ENCODE measurements at places on chromosomes 7 and 10.

- DNase-seq, result peak; percentile 65
These were observed 25.4 kb upstream of the GATAD1 start for GRCh38 chr7:92421676-92422435.

DNA sequence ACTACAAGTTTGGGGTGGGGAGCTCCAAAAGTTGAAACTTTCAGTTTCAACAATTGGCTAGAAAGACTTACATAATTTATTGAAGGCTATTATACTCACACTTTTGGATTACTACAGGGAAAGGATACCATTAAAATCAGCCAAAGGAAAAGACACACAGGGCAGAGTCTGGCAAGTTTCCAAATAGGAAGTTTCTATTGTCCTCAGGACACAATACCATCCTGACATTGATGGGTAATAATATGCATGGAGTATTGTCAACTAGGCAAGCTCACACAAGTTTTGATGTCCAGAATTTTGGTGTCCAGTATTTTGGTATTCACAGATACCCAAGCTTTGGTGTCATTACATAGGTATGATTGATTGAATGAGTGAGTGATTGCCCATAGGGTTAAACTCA is 872.6 kb upstream of the SORCS1 start:
- DNase-seq, result no peak

DNA sequence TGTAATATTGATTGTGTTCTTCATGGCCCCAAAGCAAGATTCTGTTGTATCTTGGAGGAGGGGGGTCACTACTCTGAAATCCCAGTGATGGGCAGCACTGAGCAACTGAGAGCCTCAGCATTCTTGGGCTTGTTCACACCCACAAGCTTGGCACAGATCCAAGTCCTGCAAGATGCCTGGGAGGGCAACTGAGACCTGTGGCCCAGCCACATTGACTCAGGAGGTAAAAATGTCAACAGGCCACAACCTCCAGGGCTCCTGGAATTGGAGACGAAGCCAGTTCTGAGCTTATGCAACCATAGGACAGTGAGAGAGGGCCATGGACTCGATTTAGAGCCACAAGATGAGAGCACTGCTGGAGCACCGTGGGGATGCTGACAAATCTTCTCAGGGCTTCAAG is 3.1 kb upstream of the DOCK1 start:
- DNase-seq, result no peak

GRCh38 chr7:118754608-118755007 is 530.1 kb downstream of the ANKRD7 start:
- no peak for DNase-seq

DNA sequence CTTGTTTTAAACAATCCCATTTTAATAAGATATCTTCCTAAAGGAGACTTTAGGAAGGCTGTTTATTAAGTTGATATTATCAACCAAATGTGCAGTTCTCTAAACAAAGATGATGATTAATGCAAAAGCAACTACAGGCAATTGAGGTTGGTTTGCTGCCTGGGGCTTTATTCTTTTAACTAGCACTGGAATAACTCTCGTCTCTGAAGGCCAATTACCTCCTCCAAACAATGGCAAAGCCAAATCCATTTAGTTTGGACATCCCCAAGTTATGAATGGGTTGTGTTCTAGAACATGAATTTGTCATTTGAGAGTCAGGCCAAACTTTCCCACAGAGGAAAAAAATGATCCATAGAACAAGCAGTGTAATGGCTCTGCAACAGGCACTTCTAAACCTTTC is 114.1 kb downstream of the SLC16A9 start:
- no peak for DNase-seq

DNA sequence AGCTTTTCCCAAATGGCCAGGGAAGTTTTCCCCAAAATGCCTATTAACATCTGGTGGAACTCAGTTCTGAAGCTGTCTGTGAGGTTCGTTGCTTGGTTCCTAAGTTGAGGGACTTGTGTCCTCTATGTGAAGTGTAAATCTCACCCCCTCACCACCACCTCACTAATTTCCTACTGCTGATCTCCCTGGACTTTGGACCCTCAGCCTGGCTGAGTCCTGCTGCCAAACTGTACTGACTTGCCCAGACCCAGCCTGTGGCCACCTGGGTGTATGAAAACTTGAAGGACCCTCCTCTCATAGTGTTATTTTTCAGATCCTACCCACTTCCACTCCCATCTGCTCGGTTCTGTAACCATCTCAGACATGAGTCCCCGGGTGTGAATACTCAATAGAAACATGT is 94.9 kb downstream of the MET start:
- DNase-seq, result no peak

GRCh38 chr10:50369931-50370330 is 118.6 kb upstream of the ASAH2 start:
- no peak for DNase-seq

DNA sequence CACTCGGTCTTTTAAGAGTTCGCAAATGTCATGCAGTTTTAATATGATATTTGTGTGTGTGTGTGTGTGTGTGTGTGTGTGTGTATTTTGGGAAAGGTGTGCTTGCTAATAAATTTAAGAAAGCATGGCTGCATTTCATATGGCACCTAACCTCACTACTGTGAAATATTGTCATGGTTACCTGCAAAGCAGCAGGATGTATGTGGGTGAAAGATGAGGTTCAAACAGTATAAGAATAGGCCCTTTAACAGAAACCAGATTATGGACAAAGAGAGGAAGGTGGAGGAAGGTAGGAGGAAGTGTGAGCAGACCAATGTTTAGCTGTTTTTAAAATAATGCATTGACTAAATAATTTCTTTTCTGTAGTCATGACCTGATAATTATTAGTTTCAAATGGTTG is 73.5 kb upstream of the CACNA2D1 start:
- DNase-seq, result no peak

DNA sequence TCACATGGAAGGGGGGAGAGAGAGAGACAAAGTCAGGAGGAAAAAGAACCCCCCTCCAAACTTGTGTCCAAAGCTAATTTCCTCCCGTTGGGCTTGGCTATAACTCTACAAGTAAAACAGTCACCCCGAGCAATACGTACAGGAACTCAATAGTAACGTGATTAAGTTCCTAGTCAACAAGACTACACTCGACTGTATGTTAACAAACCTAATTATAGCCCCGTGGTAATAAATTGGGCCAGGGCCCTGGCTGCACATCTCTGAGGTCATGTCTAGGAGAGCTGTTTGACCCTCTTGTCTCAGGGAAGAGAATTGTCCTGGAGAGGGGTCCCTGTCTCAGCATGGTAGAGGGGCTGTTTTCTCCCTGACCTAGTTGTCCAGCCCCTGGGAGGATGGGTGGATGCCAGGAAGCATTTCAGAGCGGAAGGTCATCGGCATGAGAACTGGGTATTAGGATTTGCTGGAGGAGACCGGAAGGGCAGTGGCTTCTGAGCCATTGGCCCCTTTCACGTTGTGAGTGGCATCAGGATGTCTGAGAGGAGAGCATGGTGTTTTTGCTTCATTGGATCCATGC is 60.2 kb upstream of the COMTD1 start:
- no peak for DNase-seq

GRCh38 chr7:3078514-3078913 is 34.8 kb upstream of the CARD11 start:
- DNase-seq, result no peak

DNA sequence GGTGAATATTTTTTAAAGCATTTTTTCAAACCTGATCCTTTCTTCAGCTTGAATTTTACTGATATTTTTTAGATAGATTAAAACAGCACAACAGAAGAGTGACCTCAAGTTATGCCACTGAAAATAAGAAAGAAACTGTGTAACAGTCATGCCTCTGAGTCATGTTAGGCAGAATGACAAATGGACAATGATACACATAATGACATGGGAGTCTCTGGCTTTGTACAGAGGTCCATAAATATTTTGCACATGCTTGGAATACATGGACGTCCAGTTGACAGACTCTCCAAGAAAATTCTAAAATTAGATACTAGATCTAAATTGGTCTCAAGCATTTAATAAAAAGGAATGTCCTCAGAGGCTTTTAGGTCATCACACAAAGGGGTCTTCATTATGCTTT is 21.9 kb upstream of the SEMA3A start:
- DNase-seq, result no peak

DNA sequence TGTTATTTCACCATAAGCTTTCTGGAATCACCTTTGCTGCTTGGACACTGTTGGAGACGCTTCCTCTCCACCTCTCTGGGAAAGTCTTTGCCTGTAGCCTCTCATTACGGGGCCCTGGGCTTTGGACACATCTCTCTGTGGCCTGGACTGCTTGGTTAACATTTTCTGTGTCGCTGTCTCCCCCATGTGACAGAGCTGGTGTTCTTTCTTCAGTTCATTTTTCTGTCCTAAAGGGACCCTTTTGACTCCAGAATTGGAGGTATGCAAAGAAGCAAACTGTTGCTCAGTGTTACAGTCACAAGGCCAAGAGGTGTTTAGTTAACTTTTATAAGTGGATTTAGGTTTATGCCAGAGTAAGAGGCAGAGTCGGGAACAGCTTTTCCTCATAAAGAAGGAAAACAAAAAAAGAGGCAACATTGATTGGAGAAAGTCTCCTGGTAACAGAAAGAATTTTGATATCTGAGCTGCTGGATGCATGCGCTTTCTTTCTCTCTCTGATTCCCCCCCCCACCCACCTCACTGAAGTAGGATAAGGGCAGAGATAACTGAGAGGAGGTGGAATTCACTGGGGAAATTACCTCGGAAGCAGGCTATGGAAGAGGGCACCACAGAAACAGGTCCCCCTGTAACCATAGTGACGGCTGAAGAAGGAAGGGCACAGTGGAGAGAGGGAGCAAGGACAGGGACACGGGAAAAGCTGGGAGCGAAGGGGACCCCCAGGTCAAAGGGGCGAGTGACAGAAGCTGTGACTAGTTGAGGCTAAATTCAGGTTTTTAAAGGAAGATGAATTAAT is 57.8 kb downstream of the LGI1 start:
- peak; percentile 48 for DNase-seq

GRCh38 chr10:110363572-110364411 is 59.1 kb upstream of the SMNDC1 start:
- no peak for DNase-seq

- DNase-seq, result no peak
These were observed 178.0 kb downstream of the SRPK2 start for GRCh38 chr7:105210721-105211205.

DNA sequence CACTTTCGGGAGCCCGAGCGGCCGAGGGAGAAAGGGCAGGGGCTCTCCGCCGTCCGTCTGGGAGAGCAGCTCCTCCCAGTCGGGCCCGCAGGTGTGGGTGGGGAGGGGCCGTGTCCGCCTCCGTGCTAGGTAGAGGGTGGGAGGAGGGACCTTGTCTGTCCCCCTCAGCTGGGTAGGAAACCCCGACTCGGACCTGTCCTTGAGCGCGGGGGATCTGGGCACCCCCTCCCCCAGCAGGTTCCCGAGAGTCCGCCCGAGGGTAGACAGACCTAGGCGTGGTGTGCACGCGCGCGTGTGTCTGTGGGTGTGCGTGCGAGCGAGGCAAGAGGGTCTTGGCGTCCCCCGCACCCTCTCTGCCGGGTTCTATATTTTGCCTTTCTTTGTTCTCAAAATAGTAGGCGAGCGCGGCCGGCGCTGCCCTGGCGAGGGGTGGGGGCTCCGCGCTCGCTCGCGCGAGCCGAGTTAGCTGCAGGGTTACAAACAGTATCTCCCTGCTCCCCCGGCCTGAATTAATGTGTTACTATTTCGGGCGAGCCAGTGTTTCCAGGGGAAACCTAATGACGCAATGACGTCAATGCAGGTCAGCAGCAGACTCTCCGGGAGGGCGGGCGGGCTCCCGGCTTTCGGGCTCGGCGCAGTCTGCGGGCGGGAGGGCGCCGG is 73.9 kb upstream of the LEP start:
- DNase-seq, result peak; percentile 57

DNA sequence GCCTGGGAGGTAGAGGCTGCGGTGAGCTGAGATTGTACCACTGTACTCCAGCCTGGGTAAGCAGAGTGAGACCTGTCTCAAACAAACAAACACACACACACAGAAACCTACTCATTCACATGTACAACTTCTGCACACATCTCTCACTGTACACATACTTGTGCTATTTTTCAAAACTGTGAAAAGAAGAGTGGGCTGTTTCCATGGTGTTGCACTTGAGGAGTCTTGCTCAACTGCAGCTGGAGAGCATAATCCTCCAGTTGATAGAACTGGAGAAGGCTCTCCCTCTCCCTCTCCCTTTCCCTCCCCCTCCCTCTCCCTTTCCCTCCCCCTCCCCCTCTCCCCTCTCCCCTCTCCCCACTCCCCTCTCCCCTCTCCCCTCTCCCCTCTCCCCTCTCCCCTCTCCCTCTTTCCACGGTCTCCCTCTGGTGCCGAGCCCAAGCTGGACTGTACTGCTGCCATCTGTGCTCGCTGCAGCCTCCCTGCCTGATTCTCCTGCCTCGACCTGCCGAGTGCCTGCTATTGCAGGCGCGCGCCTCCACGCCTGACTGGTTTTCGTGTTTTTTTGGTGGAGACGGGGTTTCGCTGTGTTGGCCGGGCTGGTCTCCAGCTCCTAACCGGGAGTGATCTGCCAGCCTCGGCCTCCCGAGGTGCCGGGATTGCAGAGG is 43.7 kb upstream of the DLD start:
- DNase-seq, result no peak

- no peak for DNase-seq
These were observed 92.8 kb upstream of the CAPZA2 start for GRCh38 chr7:116769546-116769945.

- no peak for DNase-seq
These were observed 3.3 kb upstream of the CUEDC2 start for GRCh38 chr10:102435529-102436233.

GRCh38 chr7:111329367-111330234 is 232.7 kb downstream of the IMMP2L start:
- DNase-seq, result no peak

DNA sequence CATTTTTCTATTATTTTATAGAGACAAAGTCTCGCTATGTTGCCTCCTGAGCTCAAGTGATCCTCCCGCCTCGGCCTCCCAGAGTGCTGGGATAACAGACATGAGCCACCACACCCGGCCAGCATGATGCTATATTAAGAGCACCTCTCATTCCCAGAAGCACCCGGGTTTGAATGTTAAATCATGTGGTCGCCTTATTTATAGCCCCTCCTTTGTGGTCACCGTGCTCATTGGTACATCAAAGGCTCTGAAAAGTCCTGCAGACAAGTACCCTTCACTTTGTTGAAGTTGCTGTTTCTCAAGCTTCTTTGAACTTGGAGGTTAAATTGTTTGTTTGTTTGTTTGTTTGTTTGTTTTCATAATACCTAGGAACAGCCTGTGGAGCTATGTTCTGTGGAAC is 40.0 kb downstream of the CLIP2 start:
- no peak for DNase-seq

GRCh38 chr7:88337572-88337971 is 30.9 kb upstream of the STEAP4 start:
- no peak for DNase-seq
